ENCODE measurements at places on chromosomes 5 and 9. TPM values are rescaled to one million over a fixed set of nuclear protein-coding genes. Genes with fewer than 3 reads are reported as not detected.

Gene LPAR1
- 61.5 TPM for total RNA-seq

Gene PCA3
- 0.62 TPM for total RNA-seq

DNA sequence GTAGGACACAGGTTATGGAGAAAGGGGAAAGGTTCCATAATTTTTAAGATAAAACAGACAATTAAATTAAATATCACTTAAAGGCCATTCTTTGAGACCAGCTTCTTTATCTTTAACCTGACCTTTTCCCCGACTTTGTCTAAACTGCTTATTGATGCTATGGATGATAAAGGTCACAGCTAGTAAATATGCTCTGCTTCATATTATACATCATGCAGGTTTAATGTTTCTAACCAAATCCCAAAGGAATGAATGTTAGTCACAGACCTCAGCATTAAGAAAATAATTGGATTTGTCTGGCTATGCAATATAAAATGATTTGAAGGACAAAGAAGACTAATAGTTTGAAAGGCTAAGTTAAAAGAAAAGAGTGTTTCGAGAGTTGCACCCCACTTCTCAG is 147.6 kb downstream of the ST8SIA4 start:
- DNase-seq, result no peak

DNA sequence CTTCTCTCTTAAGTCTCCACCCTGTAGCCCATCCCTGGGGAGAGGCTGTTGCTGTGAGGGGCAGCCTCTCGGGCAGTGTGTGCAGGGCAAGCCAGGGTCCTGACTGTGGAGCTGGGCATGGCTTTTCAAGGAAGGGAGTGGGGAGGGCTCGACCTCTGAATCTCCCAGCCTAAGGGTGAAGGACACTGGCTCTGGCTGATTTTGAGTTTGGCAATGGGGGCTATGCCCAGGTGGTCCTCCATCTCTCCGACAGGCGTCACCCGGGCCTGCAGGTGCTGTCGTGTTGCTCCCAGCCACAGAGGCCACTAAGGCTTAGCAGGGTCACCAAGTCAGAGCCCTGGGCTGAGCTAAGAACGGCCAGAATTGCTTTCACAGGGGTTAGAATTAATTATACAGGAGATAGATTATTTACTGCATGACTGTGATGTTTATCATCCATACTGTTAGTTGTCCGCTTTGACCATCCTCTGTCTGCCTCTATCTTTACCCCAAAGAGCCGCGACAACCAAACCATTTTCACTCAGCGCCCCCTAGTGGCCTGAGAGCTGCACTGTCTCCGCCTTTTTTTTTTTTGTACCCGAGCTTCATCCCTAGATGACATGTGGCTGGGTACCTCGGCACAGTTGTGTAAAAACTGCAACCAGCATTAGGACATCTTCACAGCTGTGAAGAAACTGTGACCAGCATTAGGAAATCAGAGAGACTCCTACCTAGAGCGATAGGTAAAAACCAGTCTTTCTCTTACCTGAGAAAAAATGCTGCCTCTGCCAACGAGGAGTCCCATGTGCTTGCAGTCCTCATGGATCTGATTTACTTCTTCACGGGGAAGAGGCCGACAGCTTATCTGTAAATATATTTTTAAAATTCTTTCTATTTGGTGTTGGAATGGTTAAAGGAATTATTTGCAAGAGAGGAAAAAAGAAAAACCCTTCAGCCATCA is 44.5 kb downstream of the AGXT2 start:
- peak; percentile 74 for DNase-seq

GRCh38 chr5:150067405-150067960 is 18.9 kb downstream of the CSF1R start:
- no peak for DNase-seq

- no peak for DNase-seq
Measured at GRCh38 chr5:152369298-152369697, 35.8 kb downstream of the NMUR2 start.

DNA sequence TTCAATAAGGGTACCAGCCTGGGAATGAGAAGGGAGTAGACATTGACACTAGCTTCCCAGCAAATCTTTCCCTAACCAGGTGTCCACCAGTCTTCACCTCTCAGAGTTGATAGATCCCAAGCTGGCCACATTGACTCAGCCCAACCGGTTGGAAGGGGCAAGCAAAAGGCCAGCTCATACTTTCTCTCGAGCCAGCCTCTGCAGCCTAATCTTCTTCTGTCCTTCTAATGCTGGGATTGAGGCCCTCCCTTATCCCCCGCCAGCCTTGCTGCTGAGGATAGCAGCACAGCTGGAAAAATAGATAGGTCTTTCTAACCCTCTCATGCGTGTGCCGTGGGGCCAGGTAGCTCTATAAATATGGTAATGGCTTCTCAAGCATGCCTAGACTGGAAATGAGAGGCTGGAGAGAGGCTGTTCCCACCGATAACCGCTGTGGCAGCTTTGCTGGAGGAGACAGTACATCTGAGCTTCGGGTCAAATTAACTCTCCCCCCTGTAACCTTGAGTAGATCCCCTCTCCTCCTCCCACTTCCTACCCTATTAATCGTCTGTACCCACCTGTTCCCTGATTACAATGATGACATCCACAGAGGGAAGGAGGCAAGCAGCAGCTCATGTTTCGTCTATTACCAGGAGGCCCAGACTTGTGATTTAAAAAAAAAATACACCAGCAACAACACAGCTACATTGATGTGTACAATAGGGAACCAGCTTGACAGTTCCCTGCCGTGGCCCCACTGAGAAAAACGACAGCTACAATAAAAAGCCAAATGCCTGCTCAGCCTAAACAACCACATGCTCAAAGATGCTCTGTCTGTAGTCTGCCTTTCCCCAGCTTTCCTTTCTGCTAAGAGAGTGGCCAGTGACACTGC is 219.9 kb upstream of the BRINP1 start:
- no peak for DNase-seq

GRCh38 chr5:40879163-40879942 is 29.9 kb upstream of the C7 start:
- DNase-seq, result peak; percentile 48
